Activated CD4-positive, alpha-beta memory T cell treated with anti-CD3 and anti-CD28 coated beads, Interleukin-2, amount 10 ng/mL, durations not matched to agents 7 days and 5 days (primary cell): ENCODE measurements at places on chromosomes 11 and 22.

DNA sequence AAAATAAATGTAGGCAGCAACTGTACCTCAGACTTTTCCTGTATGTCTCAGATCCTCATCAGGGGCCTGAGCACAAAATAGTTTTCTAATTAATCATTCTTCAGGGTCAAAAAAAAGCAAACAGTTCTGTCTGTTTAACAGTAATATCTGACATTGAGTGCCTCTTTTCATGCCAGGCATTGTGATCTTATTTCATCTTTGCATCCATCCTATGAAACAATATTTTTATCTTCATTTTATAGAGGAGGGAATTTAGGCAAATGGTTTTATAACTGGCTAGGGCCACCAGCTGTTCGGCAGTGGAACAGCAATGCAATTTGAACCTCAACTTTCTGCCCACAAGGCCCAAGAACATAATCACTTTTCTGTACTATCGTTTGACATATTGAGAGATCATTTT lies 145.6 kb downstream of the WNT7B start:
- no peak for DNase-seq

DNA sequence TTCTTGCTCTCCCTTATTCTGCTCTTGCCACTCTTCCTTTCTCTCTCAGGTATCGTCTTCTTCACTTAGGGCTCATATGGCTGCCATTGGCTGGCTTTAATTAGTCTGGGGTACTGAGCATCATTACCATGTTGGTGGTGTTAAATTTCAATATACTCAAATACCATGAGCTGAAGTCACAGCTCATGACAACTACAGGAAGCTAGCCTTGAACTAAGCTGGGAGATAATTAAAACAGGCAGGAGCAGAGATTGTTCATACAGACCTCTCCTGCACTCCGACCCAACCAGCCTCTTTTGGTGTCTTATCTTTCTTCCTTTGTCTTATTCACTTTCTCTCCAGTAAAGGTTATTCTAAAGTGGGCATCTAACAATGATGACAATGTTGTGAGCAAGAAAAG lies 130.9 kb upstream of the BLID start:
- DNase-seq: no peak

GRCh38 chr11:113725913-113726312 lies 19.8 kb upstream of the TMPRSS5 start:
- no peak for DNase-seq

DNA sequence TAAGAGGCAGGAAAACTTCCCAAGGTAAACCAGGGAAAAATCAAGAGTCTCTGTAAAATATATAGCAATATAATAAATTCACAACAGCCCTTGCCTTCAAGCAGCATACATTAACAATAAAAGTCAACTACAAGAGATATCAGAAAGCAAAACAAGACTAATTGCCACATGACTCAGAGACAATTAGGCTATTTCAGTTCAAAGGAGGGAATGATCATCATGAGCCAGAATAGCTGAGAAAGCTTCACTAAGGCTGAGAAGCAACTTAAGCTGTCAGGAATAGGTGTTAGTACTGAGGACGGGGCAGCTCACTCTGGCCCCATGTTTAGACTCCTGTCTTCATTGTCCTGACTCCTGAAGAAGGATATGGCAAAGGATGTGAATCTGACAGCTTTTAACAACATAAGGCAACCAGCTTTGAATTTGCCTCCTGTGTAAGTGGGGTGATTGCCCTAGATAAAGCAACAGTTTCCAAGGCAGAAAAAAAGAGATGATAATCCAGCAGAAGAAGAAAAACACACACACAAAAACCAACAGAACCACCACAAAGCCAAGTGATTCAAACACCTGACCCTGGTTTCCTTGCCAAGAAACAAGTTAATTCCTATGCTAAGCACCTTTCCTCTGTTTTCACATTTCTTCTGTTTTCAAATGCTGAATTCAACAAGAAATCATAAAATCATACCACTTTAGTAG lies 60.8 kb downstream of the SIK3 start:
- DNase-seq: no peak

DNA sequence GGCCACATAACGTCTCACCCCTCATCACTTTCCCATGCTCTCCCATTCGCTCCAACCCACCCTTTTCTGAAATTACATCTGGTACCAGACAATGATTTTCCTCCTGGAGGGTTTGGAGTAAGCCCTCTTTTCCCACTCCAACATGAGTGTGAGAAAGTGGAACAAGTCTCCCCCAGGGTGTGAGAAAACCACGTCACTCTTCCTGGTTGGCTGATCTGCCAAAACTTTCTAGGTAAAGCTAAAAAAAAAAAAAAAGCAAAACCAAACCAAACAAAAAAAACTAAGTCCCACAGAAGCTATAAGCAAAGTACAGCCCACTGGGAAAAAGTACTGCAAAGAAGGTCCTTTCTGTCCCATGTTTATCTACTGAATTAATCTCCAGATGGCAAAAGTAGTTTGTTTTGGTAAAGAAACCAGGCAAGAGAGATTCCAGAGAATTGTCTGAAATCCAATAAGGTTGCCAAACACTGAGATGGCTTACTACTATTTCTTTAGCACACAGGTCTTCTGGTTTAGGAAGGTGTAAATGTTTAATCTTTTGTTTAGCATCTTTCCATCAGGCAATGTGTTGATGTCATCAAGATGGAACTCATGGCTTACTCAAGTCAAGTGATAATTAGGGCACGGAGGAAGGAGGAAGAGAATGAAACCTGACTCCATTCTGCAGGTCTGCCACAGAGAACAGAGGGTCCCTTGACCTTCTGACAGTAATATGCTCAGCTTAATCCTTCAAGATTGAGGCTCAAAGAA lies 395.6 kb downstream of the LARGE1 start:
- no peak for DNase-seq

- no peak for DNase-seq
These were observed 5.4 kb downstream of the SLC25A45 start for GRCh38 chr11:65377036-65377435.
